Stimulated activated CD4-positive, alpha-beta T cell treated with anti-CD3 and anti-CD28 coated beads, TNF-alpha, amount 100 ng/mL, for 1 hour (primary cell): ENCODE measurements at places on chromosomes 3 and 15.

- no peak for DNase-seq
Measured at GRCh38 chr15:44328135-44328534, 39.6 kb downstream of the GOLM2 start.

DNA sequence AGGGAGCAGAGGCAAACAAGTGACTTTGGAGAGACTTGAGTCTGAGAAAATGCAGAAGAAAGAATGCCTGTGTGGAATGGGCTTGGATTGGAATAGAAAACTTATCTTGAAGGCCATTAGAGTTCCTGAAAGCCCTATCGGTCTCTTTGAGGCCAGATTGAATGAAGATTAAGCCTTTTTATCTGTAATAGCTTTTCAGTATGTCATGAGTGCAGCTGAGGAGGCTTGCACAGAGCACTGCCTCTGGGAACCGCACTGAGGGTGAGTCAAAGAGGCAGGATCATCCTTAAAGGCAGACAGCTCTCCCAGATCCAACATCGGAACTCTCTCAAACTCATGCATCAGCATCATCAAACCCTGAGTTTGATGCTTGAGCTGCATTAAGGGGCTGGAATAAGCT, 515.2 kb downstream of the NTRK3 start:
- DNase-seq: no peak

DNA sequence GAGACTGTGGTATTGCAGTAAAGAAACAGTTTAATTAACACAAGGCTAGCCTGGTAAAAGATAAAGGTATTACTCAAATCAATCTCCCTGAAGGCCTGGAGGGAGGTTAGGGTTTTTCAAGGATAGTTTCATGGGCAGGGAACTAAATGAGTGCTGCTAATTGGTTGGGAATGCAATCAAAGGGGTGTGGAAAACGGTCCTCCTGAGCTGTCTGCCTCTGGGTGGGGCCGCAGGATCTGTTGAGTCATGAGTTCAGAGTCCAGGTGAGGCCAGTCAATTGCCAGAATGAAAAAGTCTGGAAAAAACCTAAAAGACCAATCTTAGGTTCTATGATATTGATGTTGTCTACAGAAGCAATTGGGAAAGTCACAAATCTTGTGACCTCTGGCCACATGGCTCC, 293.2 kb downstream of the MCTP2 start:
- no peak for DNase-seq

DNA sequence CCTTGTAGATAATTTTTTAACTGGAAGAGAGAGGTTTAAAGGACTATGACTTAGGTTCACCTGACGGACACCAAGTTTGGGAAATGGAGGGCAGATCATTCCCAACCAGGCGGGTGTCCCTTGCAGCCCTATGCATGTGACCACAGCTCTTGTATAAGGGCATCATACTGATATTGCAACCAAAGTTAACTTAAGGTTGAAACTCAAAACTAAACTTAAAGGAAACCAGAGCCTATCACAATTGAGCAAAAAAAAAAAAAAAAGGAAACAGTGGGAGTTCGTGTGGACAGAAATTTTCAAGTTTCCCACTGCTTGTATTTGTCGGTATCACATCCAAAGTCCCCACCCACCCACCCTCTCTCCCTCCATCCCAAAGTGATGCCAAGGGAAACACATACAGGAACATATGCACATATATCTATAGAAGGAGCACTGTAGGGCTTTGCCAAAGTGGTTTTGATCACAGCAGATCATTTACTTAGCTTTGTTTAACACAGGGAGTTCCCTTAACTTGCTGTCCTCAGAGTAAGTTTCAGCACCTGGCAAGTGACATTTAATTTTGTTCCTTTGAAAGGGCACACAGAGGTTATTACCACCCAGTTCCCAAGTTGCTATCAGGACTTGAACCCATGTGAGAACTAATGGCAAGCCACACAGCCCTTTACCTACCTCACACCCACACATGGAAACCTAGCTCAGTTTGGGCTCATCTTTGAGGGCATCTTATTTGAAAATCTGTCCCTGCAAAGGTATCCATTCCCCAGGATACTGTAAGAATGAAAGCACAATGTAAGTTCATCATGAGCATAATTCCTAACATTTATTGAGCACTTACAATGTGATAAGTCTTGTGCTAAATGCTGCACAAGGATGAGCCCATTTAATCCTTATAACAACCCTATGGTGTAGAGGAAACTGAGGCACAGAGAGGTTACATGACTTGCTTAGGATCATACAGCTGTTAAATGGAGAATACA, 204.5 kb upstream of the CMC1 start:
- no peak for DNase-seq

DNA sequence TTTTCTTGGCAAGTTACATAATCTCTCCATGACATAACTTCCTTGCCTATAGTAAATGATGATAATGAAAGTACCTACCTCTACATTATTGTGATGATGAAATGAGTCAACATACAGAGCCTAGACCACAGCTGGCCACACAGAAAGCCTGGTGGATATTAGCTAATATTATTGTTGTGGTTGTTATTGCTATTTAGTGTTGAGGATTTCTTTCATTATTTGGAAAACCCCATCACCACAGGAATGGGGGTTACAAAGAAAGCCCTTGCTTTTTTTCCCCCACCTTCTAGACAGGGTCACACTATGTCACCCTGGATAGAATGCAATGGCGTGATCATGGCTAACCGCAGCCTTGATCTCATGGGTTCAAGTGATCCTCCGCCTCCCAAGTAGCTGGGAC, 125.0 kb downstream of the PDZRN3 start:
- DNase-seq: no peak

GRCh38 chr15:61946778-61947177, 113.5 kb downstream of the VPS13C start:
- no peak for DNase-seq

DNA sequence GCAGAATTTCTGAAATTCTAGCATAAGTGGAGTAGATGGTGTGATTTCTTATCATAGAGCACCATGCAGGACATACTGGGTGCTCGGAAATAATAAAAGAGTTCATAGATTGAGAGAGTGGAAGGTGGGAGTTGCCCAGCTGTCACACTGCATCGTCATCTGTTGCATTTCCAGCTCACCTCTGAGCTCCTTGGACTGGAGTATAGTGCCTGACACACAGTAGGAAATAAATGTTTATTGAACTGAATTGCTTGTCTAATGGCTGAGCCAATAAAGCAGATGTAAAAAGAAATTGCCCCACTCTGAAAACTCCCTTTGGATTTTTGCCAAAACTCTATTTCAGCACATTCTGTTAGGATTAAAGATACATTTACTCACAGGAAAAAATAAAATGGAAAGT, 108.9 kb upstream of the UBE2E1 start:
- DNase-seq: no peak

GRCh38 chr3:188256758-188257157, 102.8 kb downstream of the LPP start:
- DNase-seq: no peak

DNA sequence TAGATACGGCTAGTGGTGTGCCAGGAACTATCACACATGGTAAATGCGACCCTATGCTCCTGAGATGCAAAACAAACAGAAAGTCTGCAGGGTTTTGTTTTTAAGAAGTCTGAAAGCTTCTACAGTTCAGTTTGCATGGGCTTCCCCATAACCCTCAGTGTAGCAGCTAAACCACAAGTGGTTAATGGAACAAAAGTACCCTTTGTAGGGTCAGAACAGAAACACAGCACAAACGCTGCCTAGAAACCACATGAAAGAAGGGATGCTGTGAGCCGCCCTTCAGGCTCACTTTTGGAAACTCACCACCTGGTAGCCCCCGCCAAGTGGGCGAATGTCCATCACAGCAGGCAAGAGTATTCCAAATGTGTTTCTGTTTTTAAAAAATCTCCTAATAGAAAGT, 46.2 kb downstream of the CTDSPL start:
- DNase-seq: no peak

GRCh38 chr3:46684891-46685290, 8.6 kb downstream of the ALS2CL start:
- DNase-seq: no peak

DNA sequence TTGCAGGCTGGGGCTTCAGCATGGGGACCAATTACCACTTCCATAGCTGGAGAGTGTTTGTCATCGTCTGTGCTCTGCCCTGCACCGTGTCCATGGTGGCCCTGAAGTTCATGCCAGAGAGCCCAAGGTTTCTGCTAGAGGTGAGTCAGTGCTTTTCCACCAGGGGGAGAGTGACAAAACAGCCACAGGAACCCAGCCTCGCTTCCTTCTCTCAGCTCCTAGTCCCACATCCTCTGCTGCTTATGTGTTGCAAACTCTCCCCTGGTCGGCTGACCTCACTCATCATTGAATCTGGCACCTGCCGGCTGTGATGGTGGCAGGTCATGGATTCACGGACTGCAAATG, 158.3 kb downstream of the SV2B start:
- DNase-seq: no peak

DNA sequence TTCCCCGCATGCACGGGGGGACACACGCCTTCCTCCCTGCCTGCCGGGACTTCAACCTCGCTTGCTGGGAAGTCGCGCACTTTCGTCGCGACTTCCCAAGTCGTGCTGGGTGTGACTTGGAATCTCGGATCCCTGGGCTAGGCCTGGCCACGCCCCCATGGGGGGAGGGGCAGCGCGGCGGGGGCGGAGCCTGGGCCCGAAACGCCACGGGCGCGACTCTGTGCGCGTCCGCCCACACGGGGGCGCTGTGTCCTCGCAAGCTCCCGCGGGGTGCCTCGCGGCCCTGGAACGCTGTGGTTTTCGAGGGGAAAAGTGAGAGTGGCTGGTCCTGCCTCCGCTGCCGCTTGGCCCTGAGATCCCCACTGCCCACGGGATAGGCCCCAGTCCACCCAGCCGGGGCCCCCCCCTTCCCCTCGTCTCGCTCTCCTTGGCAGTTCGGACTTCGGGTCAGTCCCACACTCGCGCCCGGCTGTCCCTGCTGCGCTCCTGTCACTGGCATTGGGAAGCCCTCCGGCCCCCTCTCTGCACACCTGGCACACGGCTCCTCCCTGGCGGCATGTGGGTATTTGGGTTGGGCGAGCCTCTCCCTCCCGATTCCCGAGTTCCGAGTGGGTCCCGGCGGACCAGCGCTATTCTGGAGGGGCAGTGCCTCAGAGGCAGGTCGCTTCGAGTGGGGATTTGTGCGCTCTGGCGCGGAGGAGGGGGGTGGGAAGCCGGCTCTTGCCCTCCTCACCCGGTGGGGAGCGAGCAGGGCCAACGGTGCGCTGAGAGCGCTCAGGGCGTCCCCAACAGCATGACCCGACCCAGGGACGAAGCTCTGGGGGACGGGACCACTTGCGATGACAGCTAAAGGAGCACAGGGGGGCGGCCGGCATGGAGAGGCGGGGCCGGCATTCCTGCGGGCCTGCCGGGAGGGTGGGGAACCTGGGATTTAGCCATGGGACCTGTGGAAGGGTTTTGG, 23.6 kb downstream of the SEC61A1 start:
- peak; percentile 49 for DNase-seq

GRCh38 chr3:178393824-178394223, 142.4 kb upstream of the KCNMB2 start:
- DNase-seq: no peak

GRCh38 chr15:60913900-60914299, 315.2 kb downstream of the RORA start:
- DNase-seq: no peak

GRCh38 chr3:11592445-11593298, 51.0 kb downstream of the VGLL4 start:
- no peak for DNase-seq

DNA sequence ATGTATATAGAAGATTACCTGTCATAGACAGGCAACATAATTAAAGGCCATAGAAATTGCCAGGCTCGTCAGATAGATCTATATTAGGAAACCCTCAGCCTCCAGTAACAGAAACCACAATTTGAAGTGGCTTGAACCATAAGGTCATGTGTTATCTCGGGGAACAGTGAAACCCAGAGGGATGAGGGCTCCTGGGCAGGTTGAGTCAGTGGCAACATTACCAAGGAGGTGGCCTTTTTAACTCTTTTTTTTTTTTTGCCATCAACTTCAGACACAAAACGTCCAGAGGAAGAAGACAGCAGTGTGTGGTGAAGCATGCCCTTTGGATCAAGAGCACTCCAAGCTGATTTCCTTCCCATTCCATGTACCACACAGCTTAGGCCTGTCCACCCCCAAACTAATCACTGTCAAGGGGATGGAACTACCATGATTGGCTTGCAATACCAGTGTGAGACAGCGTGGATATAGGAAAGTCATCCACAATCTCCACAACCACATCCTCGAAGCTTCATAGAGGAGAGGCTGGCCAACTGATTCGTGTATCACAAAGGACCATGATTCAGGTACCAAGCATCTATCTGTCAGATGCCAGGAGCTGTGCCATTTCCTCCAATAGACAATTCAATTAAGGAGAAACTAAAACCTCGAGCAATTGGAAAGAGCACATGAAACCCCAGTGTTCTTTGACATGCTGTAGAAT, 999 bp upstream of the KIF7 start:
- DNase-seq: no peak

- no peak for DNase-seq
Measured at GRCh38 chr3:101133652-101134051, 140.4 kb upstream of the ABI3BP start.

- no peak for DNase-seq
Measured at GRCh38 chr15:30041868-30042267, 40.9 kb upstream of the GOLGA8J start.

DNA sequence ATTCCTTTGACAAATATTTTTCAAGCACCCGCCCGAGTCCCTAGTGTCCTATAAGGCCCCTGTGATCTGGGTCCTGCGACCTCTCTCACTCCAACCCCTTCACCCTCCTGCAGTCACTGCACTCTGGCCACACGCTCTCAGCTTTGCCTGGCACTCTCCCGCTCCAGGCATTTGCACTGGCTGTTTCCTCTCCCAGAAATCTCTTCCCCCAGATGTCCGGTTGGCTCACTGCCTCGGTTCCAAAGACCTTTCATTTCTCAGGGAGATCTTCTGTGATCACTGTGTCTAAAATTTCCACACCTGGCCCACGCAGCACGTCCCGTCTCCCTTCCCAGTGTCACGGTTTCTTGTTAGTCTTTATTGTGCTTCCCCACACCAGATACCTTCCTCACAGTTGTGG, 97.4 kb downstream of the WNT7A start:
- DNase-seq: no peak

DNA sequence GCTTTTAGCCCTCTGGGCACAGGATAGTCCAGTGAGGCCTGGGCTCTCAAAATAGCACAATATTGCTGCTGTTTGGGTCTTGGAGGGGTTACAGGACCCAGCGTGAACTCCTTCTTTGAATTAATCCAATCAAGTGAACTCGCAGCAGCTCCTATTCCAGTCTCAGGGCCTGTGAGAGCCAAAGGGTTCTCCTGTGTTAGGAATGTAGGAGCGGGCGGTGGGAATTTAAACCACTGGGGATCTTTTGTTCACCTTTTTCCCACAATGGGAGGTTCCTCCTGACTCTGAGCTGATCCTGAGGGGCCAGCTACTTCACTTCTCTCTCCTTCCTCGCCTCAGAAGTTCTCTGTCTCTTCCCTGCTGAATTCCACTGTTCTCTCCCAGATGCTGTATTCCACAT, 504.0 kb downstream of the UNC13C start:
- DNase-seq: no peak

GRCh38 chr3:72052841-72053409, 268.0 kb upstream of the PROK2 start:
- no peak for DNase-seq

- no peak for DNase-seq
Measured at GRCh38 chr3:192731233-192731632, 3.9 kb upstream of the FGF12 start.
